ENCODE measurements at places on chromosomes 12 and 14.

DNA sequence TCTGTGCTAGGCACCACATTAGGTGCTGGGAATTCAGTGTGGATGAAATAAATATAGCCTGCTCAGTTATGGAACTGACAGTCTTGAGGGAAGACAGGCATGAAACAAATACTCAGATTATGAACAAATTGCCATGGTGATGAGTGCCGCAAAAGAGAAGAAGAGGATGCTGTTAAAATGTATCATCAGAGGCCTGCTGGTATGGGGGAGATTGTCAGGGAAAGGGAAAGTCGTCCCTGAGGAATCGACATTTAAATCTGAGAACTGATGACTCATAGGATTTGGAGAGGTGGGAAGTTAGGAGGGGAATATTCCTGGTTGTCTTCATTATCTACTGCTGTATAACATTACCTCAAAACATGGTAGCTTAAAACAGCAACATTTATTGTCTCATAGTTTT lies 42.0 kb downstream of the PPP1R36 start:
- DNase-seq = no peak

GRCh38 chr12:104416136-104416535 lies 40.6 kb upstream of the CHST11 start:
- DNase-seq = no peak

- DNase-seq = no peak
These were observed 122.0 kb downstream of the PCNX1 start for GRCh38 chr14:71029236-71029781.

GRCh38 chr14:55446127-55446736 lies 5.8 kb upstream of the TBPL2 start:
- DNase-seq = peak; percentile 80

- peak; percentile 48 for DNase-seq
These were observed 182.2 kb upstream of the GRIP1 start for GRCh38 chr12:66860752-66861750.

DNA sequence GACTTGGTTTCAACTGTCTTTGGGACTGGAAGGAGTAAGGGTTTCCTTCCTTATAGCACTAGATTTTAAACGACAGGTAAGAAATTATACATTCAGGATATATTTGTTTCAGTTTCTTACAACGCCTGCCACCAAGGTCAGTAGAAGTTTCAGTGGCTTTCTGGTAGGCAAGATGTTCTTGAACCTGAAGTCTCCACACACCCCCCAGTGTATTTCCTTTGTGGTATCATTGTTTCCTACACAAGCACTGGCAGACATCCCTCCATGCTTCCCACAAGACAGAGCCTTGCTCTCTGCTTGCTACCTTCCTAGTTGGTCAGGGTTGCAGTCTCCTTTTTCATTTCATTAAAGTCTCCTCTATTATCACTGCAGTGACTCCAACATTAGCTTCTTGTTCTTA lies 283.1 kb downstream of the FLRT2 start:
- DNase-seq = no peak

DNA sequence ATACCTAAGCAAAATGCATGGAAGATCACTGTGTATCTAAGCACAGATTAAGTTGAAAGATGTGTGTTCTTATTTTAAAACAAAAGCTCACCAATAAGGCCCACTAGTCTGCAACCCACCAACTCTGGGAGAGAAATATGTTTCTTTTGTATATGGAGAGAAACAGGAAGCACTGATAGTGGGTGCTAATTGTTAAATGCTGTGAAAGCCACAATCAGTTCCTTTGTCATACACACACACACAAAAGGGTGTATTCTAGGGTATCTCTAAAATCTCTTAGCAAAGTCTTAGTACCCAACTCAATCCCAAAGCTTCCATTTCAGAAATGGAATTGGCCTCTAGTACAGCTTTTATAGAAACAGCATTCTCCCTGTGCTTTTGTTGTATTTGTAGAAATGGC lies 272.7 kb upstream of the FLRT2 start:
- DNase-seq = no peak

DNA sequence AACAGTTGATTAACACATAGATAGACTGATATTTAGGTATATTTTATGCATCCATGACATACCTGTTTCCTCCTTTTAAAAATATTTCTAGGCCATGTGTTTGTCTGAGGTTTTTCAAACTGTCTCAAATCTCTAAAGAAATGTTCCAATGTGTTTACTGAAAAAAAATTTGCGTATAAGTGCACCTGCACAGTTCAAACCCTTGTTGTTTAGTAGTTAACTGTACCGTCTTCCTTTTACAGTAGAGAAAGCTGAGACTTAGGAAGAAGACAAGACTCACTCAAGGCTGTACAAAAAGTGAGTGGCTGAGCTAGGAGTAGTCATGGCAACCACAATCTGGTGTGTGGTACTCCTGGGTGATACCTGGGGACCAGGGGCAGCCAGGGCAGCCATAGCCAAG lies 934.6 kb downstream of the VRK1 start:
- no peak for DNase-seq

GRCh38 chr12:108753976-108754375 lies 22.7 kb upstream of the CORO1C start:
- no peak for DNase-seq

GRCh38 chr14:30596935-30597334 lies 25.2 kb upstream of the SCFD1 start:
- DNase-seq = no peak

- peak; percentile 49 for DNase-seq
These were observed 379.8 kb downstream of the VRK1 start for GRCh38 chr14:97177016-97177415.

DNA sequence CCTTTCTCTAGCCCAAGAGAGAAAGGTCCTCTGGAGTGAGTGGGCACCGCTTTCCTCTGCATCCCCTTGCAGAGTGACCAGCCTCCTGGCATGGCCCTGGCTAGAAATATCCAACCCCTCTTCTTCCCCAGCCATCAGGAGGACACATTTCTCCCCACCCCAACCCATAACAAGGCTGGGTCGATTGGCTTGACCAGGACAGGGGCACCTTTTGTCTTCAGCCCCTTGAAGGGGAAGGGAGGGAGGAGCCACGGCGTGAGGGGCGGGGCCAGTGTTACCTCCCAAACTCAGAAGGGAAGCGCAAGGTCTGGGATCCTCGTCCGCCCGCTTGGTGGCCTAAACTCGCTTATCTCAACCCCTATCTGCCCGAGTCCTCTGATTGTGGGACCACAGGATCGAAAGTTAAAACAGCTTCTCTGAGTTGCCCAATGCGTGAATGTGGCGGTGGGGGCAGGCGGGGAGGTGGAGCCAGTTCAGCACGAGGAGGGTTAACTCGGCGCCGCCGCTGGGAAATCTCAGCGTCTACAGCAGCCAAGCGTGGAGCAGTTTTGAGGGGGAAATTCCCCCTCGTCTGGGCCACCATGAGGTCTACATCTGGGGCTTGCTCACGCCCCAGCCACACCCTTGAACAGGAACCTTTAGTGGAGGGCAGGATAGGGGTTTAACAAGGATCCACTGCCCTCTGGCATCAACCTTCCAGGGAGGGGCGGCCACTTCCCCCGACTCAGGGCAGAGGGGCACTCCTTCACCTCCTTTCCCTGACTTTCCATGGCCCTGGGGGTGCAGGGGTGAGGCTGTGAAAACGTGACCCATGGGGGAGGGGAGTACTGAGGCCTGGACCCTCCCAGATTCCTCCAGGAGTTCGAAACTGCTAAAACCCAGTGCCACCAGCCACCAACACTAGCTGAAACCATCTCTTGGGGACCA lies 795 bp downstream of the STAT6 start:
- no peak for DNase-seq

GRCh38 chr12:54004063-54004840 lies 4.3 kb downstream of the HOXC9 start:
- DNase-seq = no peak

DNA sequence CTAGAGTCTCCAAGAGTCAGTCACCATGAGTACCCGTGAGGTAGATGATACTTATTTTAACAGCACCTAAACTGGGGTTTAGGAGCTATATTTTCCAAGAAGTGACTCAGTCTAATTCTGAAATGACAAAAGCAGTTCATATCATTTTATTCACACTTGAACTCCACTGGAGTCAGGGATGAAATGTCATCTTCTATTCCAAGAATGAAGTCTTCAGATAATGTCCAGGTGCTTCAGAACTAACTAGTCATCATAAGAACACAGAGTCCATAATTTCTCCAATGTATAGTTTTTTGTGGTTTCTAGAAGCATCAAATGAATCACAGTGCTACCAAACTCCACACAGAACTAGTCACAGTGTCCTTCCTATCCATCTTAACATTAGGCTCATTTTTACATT lies 13.3 kb downstream of the DNM1L start:
- no peak for DNase-seq

DNA sequence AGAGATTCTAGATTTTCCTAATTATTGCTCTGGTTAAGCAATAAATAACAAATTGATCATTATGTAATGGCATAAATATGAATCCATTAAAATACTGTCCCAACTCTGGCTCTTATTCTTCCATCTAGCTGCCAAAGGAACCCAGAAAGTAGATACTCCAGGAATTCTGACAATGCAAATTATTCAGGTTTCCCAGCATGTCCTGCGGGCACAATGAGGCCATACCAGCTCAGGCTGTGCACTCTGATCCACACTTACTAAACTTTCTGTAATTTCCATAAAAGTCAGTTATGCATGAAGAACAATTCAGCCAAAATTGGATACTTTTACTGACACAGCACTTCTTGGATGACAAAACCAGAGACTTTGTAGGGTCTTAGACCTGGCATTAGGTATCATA lies 576.3 kb downstream of the KCNH5 start:
- DNase-seq = no peak

Measured in NCI-H1694 treated with DMSO at 0.1 percent for 48 hours (cell line).